ENCODE measurements at places on chromosomes 13 and 19.

DNA sequence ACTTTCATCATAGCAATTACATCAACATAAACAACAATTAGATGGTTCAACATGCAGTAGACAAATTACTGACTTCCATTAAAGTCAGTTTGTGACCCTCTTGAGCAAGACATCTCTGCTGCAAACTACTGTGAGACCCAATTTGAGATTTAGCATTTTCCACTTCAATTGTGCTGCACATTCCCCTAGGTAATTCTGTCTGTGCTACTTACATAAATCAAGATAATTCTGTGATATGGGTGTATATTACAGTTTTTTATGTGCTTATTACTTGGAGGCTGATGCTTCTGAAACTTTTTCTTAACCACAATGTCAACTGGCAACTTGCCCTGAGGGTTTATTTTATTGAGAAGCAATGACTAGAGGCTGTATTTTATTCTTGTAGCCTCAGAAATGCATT, 1714.4 kb downstream of the OLFM4 start:
- DNase-seq: no peak

- DNase-seq: no peak
Measured at GRCh38 chr13:22114630-22115311, 443.9 kb downstream of the FGF9 start.

DNA sequence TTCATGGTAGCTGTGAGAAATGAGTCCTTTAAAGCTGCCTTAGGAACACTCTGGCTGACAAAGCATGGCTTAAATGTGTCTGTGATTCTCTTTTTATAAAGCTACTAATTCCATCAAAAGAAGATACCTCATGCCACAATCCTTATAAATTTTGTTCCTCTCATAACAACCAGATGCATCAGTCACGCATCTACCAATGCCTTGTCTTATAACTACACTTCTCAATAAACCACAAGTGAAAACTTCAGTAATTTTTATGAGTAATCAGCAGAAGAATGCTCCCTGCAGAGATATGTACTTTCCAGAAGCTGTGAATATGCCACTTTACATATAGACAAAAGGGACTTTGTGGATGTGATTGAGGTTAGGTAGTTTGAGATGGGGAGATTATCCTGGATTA, 147.8 kb downstream of the SUCLA2 start:
- no peak for DNase-seq

GRCh38 chr13:34815526-34815925, 126.5 kb upstream of the NBEA start:
- DNase-seq: no peak

DNA sequence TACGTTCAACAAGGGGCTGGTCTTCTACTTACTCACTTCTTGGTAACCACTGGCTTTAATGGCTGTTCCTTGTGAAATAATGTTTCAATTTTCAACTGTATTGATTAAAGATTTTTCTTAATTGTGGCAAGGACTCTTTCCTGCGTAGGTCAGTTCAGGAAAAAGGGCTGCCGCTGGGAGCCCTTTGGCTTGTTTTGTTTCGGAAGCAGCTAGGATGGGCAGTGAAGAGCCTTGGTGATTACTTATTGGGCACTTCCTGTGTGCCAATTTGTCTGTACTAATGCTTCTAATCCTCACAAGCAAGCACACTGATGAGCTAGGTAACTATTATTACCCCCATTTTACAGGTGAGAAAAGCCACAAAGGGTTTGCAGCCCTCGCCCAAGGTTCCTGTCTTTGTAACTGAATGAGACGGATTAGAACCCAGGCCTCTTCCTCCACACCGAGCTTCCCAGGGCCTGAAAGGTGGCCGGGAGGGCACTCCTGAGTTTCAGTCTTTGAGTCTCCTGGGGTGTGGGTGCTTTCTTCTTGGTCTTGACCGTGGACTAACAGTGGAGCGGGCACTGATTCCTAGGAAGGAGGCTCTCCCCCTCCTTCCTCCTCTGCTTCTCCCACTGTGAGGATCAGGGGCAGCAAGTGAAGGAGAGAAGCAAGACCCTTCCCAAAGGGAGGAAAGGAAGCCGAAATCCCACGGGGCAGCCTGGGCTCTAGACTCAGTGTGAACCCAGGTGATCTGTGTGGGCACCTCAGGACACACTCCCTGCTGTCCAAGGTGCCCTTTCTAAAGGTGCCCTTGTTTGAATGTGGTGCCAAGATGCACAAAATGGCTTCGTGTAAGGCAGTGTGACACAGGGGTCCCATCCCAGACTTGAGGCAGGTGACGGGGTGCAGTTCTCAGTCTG, 3.7 kb downstream of the COL4A2 start:
- DNase-seq: no peak

DNA sequence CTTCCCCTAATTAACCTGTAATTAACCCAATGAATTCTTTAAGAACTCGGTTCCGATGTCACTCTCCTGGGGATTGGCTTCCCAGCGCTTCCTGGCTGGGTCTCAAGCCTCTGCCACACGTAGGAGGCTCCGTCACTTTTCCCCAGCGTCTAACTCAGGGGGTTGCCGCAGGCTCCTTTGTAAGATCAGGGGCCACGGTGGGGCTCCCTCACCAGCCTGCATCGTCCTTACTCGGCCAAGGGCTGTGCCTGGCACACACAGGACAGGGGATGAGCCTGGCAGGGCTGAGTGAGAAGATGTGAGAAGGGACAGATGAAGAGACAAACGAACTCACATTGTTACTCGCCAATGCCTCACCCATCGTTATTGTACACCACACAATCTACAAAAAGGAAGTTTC, 20.9 kb upstream of the ATP11A start:
- DNase-seq: no peak

GRCh38 chr19:41694831-41695635, 7.0 kb upstream of the CEACAM7 start:
- DNase-seq: no peak

DNA sequence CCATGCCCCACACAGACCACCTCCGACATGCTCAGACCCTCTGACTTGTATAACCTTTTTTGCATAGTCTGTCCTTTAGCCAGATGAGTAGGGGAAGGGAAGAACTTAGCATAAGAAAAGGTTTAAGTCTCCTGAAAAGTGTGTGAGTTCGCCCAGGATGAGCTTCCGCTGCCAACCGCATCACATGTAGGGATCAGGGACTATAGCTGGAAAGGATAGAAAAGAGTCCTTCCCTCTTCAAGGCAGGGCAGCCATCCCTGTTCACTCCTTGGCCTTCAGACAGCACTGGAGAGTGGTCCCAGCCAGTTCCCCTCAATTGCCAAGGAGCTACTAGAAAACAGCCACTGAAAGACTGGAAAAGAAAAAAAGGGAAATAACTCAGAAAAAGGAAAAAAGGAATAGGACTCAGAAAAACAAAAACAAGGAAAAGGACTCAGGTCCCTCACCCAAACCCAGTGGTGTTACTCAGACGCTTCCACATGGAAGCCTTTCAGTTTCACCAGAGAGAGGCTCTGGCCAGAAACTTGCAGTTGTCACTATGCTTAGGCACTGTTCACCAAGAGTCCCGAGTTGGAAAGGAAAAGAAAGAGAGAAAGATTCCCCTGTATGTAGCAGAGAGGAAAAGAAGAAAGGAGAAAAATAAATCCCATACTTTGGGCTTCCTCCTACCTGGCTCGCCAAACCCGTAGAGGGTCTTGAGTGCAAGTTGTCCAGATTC, 5.6 kb upstream of the TM9SF2 start:
- DNase-seq: no peak

- no peak for DNase-seq
Measured at GRCh38 chr19:14582894-14583340, at the start of gene CLEC17A. CLEC17A (plus strand) TSS chr19:14583084; CDS start chr19:14583161, 77 bp downstream.

- DNase-seq: no peak
Measured at GRCh38 chr19:590750-591098, 1.0 kb downstream of the HCN2 start.

GRCh38 chr19:48858984-48859710, 9.3 kb downstream of the PLEKHA4 start:
- no peak for DNase-seq

DNA sequence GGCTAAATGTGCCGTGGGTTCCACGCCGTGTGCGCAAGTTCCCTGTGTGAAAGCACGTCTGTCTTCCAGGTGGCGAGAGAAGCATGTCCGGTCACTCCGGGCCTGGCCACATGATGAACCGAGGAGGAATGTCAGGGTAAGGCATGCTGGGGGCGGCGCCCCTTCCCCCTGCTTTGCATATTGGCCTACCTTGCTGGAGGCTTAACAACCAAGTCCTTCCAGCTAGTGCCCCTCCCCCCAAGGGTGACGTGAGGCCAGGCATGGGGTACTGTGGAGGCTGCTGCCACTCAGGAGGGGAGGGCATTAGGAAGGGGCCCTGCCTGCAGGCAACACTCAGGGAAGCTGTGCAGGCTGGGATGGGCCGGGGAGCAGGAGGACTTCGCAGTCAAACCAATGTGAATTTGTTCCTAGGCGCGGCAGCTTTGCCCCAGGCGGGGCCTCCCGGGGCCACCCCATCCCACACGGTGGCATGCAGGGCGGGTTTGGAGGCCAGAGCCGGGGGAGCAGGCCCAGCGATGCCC, 12.5 kb downstream of the MICOS13 start:
- no peak for DNase-seq

GRCh38 chr19:42512743-42513304, 15.5 kb downstream of the CEACAM1 start:
- DNase-seq: no peak

DNA sequence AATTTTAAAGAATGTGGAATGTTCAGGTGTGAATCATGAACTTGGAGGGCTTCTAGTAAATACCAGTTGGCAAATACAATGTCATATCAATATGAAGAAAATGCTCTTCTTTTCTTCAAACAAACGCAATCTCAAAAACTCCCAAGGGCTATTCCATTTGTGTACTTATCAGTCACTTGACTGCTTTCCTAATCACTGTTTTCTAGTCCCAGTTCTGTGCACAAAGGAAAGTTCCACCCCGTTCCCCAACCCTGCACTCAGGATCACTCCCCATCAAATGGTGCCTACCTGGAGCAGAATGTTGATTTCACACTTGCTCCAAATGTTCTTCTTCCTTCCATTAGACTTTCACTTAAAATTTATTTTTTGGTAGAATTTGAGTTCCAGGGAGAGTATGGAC, 92.6 kb upstream of the RFC3 start:
- DNase-seq: no peak

- DNase-seq: no peak
Measured at GRCh38 chr19:1882089-1882785, 3.1 kb downstream of the ABHD17A start.

- no peak for DNase-seq
Measured at GRCh38 chr13:45872566-45872965, 21.0 kb upstream of the SIAH3 start.

- no peak for DNase-seq
Measured at GRCh38 chr19:1862424-1863327, 703 bp downstream of the KLF16 start.

- no peak for DNase-seq
Measured at GRCh38 chr19:39465956-39466747, 14.5 kb upstream of the TIMM50 start.

GRCh38 chr19:18013210-18014111, 5.5 kb downstream of the ARRDC2 start:
- DNase-seq: no peak

DNA sequence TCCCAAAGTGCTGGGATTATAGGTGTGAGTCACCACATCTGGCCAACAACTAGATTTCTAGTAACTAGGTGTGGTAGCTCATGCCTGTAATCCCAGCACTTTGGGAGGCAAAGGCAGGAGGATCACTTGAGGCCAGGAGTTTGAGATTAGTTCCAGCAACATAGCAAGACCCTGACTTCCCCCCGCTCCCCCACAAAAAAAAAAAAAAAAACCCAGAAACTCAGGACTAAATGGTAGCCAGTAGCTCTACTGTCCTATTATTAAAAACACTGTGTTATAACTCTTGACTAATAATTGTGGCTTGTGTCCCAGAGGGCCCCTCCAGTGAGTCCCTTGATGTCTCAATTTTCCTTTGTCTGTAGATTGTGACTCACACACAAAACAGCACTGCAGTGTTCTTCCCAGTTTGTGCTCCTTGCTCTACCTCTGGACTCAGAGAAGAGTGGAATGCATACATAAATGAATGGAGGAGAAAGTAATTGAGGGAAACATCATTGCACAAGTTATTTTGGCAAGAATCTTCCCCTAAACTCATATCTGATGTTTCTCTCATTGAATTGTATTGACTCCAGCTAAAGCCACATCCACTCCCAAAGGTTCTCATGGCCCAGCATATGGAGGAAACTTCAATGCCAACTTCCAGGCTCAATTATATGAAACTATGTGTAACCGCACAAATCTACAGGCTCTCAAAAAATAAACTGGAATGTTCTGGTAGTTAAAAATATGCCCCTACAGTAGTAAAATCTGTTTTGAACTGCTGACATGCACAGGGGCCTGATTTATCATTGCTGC, 8.8 kb downstream of the TPT1 start:
- DNase-seq: no peak

DNA sequence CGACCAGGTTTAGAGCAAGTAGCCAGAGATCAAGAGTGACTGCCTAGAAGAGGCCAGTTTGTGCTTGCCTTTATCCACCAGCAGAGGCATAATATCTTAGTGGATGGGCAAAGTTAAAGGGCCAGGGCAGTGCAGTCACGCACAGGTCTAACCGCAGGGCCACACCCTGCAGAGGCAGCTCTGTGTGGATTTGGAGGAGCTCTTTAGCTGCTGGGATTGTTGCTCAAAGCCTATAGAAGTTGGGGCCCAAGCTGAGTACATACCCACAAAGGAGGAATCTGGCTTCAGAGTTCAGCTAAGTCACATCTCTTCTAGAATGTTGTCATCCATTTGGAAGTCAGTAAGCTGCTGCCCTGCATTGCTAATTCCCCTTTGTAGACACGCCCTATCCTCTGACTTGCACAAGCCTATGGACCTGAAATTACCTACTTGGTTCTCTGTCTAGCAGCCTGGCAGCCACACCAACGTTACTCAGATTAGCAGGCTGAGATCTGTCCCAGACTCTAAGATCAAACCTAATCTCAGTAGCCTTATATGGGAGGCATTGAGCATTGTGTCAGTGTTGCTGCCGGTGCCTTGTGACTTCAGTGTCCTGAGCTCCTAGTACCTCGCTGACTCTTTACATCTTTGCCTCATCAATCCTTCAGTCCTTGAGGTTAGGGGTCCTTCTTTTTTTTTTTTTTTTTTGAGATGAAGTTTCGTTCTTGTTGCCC, 102.9 kb upstream of the STARD13 start:
- no peak for DNase-seq

DNA sequence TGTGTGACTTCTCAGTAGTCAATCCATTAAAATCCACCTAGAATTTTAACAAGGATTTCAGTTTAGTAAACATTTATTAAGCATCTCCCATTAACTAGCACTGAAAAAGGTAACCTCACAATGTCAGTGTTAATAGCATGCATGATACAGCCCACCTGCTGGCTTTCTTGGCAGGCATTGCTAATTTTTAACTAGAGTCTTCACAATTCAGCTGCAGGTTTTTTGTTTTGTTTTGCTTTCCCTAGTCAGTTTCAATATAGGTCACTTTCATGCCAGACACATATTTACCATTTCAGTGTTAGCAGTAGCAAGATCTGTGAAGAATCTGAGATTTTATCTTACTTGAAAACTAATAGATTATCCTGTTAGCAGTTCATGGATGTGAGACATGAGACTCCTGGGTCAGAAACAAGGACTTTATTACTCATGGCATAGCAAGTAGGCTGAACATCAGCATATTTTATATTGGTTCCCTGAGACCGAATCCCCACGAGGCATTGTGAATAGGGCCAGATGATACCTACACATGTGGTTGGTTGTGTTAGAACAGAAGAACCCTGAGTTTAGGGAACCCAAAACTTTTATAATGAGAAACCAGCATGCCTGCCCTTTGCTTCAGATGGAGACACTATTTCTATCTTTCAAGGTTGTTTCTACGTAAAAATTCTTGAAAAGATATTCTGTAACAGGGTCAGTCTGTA, 198.0 kb upstream of the HTR2A start:
- no peak for DNase-seq

- no peak for DNase-seq
Measured at GRCh38 chr13:113090806-113091205, 14.8 kb upstream of the F7 start.
